ENCODE measurements at places on chromosomes 4 and X.
A peak's percentile ranks its signal among the peaks of the same experiment; 100 is the strongest.

DNA sequence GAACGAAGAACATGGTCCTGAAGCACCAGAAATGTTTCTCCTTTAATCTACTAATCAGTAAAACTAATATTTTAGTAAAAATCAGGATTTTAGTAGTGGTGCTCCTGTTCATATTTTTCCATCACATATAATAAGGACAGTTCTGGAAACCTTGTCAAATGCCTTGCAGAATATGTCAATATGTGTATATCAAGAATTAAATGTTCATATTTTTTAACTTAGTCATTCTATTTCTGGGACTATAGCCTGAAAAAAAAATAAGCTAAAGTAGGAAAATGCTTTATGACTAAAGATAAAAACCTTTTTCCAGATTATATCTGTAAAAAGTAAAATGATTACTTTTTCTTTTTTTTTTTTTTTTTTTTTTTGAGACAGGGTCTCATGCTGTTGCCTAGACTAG lies 65.1 kb downstream of the MAB21L2 start:
- no peak for DNase-seq
- H3K36me3 ChIP-seq: no peaks in the 10 kb centered on the region
- H3K27ac ChIP-seq: no peak overlapping the region
- no peaks in the 10 kb centered on the region for H3K27me3 ChIP-seq
- H3K4me1 ChIP-seq: peaks cover 15% of the 10 kb centered on the region

DNA sequence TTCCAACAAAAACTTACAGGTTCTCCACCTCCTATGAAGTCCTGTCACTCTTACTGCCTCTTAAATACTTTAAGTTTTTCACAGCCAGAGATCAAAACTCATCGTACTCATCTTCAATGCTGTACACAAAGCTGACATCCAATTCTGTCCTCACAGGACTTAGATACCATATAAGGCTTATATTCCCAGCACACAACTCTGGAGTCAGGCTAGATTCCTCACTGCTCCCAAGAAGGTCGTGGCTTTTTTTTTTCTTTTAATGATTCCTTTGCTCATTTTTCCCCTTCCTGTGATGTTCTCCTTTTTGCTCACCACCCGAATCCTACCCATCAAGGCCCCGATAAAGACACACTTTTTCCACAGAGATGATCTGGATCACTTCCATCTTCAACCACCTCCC lies 914 bp downstream of the TRAPPC2 start:
- peaks cover 26% of the 10 kb centered on the region for H3K4me1 ChIP-seq
- peak overlapping the region; percentile 97 for H3K27ac ChIP-seq
- no peaks in the 10 kb centered on the region for H3K27me3 ChIP-seq
- H3K36me3 ChIP-seq: peaks cover 12% of the 10 kb centered on the region
- H3K4me3 ChIP-seq: peak overlapping the region; percentile 96
- DNase-seq: no peak

DNA sequence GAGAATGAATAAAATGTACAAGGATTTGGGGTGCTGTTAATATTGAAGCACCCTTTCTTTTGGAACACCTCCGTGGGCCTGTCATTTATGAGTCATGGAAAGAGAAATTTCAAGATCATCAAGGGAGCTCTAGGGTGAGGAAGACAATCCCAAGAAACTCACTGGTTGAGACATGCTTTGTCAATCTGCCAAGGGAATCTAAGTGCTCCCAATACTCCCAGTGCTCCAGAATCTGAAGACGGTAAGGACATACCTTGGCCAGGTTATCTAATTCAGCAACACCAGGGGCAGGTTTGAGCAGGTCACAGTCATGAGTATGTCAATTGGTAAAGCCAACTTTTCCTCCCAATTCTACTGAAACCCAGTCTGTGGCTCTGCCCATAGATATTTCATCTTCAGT lies 556.4 kb upstream of the CPEB2 start:
- no peaks in the 10 kb centered on the region for H3K4me1 ChIP-seq
- H3K36me3 ChIP-seq: no peaks in the 10 kb centered on the region
- no peak overlapping the region for H3K27ac ChIP-seq
- H3K27me3 ChIP-seq: peaks cover 31% of the 10 kb centered on the region
- no peak overlapping the region for H3K4me3 ChIP-seq

DNA sequence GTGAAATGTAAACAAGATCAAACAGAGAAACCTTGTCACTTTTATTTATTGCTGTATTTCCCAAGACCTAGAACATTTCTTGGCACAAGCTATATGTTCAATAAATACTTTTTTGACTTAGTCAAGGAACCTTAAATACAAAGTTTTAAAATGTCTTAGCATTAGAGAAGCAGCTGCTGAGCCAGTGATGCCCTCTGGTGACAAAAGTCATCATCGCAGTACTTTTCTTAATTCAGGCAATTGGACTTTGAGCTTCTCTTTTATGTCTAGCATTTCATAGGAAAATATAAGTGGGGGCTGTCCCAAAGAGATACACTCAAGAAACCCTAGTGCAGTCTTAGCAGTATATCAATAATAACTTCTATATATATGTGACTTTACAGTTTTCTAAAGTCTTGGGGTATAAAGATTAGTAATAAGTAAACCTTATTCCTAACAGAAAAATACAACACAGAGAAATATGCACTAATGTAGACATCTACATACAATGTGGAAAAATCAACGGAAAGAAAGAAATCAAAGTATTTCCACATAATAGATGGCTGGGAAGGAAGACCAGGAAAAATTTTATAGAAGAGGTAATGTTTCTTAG lies 118.4 kb downstream of the DTHD1 start:
- no peak overlapping the region for H3K27ac ChIP-seq
- H3K36me3 ChIP-seq: no peaks in the 10 kb centered on the region
- H3K4me1 ChIP-seq: peaks cover 8% of the 10 kb centered on the region
- H3K27me3 ChIP-seq: peaks cover 30% of the 10 kb centered on the region

DNA sequence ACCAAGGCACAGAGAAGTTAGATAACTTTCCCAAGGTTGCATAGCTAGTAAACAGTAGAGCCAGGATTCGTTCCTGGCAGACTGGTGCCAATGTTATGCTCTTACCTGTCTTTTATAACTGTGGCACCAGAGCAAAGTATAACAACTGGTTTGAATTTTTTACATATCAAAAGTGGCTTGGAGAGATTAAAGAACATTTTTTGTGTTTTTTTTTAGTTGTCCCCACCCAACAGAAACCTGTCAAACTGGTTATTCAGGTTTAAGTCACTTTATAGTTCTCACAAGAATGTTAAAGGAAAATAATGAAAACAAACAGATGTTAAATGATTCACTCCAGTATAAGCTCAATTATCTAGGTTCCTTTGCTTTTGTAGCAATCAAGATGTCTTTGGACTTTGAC lies 15.6 kb upstream of the FAM47E start:
- H3K4me1 ChIP-seq: peaks cover 37% of the 10 kb centered on the region
- no peak for DNase-seq
- H3K27me3 ChIP-seq: no peaks in the 10 kb centered on the region

- peaks cover 11% of the 10 kb centered on the region for H3K4me1 ChIP-seq
- no peaks in the 10 kb centered on the region for H3K36me3 ChIP-seq
- DNase-seq: no peak
- no peak overlapping the region for H3K4me3 ChIP-seq
These were observed 243.3 kb downstream of the SLC7A11 start for GRCh38 chr4:137998666-137999429.

GRCh38 chr4:161403781-161404180 lies 760.0 kb downstream of the FSTL5 start:
- no peak for DNase-seq
- H3K27ac ChIP-seq: no peak overlapping the region
- H3K36me3 ChIP-seq: peaks cover 4% of the 10 kb centered on the region

GRCh38 chrX:13093529-13094140 lies 49.2 kb upstream of the FAM9C start:
- no peak overlapping the region for H3K27ac ChIP-seq
- H3K4me1 ChIP-seq: peaks cover 23% of the 10 kb centered on the region
- DNase-seq: no peak

- H3K36me3 ChIP-seq: no peaks in the 10 kb centered on the region
- H3K27ac ChIP-seq: no peak overlapping the region
These were observed 460.8 kb downstream of the SLITRK2 start for GRCh38 chrX:146278381-146278780.

DNA sequence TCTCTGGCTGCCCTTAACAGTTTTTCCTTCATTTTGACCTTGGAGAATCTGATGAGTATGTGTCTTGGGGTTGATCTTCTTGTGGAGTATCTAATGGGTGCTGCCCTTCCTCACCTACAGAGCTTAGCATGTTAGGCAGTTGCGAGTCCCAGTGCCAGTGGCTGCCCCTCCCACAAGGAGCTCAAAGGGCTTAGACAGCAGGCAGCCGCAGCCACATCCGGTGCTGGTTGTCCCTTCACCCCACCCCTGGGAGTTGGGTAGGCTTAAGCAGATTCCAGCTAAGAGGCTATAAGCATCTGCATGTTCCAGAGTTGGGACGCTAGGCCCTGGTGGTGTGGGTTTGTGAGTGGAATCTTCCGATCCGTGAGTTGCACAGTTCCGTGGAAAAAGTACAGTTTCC lies 322.1 kb upstream of the ARX start:
- no peaks in the 10 kb centered on the region for H3K27me3 ChIP-seq
- H3K27ac ChIP-seq: no peak overlapping the region
- DNase-seq: no peak
- H3K4me3 ChIP-seq: no peak overlapping the region
- no peaks in the 10 kb centered on the region for H3K36me3 ChIP-seq
- H3K4me1 ChIP-seq: no peaks in the 10 kb centered on the region

- no peak overlapping the region for H3K4me3 ChIP-seq
- DNase-seq: no peak
- H3K4me1 ChIP-seq: no peaks in the 10 kb centered on the region
- no peaks in the 10 kb centered on the region for H3K27me3 ChIP-seq
These were observed 160.3 kb downstream of the OR13H1 start for GRCh38 chrX:131704136-131704695.

DNA sequence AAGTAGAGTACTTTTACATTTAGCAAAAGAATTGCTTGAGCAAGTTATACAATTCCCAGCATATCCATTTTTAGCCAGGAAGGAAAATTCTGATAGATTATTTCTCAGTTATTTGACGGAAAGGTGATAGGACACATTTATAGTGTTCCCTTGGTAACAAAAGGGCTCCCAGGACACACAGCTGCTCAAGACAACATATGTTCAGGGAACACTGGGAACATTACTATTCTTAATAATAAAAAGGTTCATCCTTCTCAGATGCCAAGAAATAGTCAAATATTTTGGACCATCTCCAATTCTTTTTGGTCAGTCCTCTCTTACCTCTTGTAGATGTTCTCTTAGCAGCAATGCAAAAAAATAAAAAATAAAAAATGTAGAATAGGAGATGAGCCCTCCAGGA lies 66.8 kb upstream of the SMAD1 start:
- no peak for DNase-seq
- H3K4me3 ChIP-seq: no peak overlapping the region
- H3K36me3 ChIP-seq: no peaks in the 10 kb centered on the region
- no peak overlapping the region for H3K27ac ChIP-seq
- H3K27me3 ChIP-seq: no peaks in the 10 kb centered on the region

DNA sequence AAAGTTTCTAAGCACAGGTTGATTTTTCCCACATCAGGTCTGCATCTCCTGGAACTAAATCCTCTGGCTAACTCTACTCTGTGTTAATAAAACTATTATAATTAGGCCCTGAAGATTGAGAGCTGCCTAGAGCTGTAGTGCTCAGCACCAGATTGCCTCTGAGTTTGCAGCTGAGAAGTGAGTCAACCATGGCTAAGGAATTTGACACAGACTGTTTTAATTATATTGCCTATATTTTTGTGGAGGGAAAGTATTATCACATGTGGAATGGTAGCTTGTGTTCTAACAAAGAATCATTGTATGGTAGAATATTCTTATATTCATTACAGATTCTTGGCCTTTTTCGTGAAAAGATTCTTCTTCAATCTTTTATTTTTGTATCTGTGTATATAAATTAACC lies 1907.6 kb upstream of the TENM3 start:
- DNase-seq: no peak
- H3K27me3 ChIP-seq: no peaks in the 10 kb centered on the region
- H3K4me3 ChIP-seq: no peak overlapping the region
- H3K4me1 ChIP-seq: no peaks in the 10 kb centered on the region
- no peak overlapping the region for H3K27ac ChIP-seq
- H3K36me3 ChIP-seq: peaks cover 5% of the 10 kb centered on the region

DNA sequence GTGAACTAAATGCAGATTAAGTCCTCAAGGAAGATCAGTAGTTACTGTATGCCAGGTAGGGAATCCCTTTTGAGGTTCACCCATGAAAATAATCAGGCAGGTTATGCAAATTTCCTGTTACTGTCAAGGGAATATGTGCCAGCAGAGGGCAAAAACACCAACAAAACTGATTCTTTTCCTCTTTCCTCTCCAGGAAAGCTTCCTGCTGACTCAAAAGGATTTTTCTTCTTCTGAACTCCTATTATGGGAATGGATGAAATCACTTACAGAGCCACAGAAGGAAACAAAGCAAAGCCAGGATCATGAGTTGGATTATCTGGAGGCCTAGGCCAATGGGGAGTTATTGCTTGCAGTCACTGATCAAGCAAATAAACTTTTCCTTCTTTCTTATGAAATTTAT lies 49.7 kb downstream of the TMPRSS11F start:
- no peak for DNase-seq
- no peak overlapping the region for H3K4me3 ChIP-seq
- no peaks in the 10 kb centered on the region for H3K27me3 ChIP-seq
- H3K36me3 ChIP-seq: no peaks in the 10 kb centered on the region

- peaks cover 49% of the 10 kb centered on the region for H3K36me3 ChIP-seq
- H3K4me3 ChIP-seq: no peak overlapping the region
- H3K4me1 ChIP-seq: no peaks in the 10 kb centered on the region
- no peak overlapping the region for H3K27ac ChIP-seq
- DNase-seq: no peak
These were observed 87.9 kb downstream of the EVC start for GRCh38 chr4:5798946-5799345.

DNA sequence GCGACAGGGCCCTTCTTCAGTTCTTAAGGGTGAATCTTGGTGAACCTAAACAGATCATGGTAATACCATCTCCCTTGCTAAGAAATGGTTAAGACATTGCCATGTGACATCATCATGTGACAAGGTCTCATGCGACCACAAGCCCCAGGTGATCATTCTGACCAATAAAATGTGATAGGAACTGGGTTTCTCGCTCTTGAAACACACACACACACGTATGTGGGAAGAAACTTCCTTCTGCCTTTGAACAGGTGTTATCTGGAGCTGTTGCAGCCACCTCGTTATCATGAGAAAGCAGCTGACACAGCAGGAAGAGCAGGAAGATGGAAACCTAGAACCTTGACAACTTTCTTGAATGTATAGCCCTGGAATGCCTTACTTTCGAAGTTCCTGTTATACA lies 10.2 kb downstream of the SOD3 start:
- DNase-seq: no peak
- H3K4me1 ChIP-seq: peaks cover 12% of the 10 kb centered on the region
- H3K27ac ChIP-seq: no peak overlapping the region
- H3K27me3 ChIP-seq: peaks cover 25% of the 10 kb centered on the region
- peaks cover 11% of the 10 kb centered on the region for H3K36me3 ChIP-seq
- H3K4me3 ChIP-seq: no peak overlapping the region

DNA sequence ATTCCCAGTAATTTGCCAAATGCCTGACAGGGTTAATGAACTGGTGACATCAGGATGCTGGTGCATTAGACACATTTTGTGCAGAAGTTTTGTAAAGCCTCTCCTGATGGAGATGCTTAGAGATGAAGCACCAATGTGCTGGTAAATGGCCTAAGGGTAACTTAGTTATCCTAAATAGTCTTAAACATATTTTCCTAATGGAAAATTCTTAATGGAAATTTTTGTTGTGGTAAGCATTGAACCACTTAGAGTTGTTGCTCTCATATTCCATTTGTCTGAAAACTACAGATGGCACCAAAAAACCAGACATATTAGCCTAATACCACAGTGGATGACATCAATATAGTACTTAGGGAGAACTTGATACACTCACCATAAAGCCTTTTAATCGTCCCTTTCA lies 154.5 kb upstream of the ANK2 start:
- H3K27me3 ChIP-seq: no peaks in the 10 kb centered on the region
- no peak overlapping the region for H3K4me3 ChIP-seq
- peaks cover 23% of the 10 kb centered on the region for H3K4me1 ChIP-seq
- H3K36me3 ChIP-seq: no peaks in the 10 kb centered on the region
- DNase-seq: no peak

All from mesothelial cell of epicardium (in vitro differentiated cells).